Hematopoietic multipotent progenitor cell treated with erythropoietin and hydrocortisone succinate and interleukin-3 and kit ligand, for 8 days (in vitro differentiated cells): ENCODE measurements at places on chromosomes 11 and 22.

GRCh38 chr11:46669711-46670139, 30.7 kb downstream of the ARHGAP1 start:
- peak; percentile 88 for DNase-seq

- no peak for DNase-seq
These were observed 413.8 kb upstream of the ARHGAP42 start for GRCh38 chr11:100273066-100273815.

- no peak for DNase-seq
These were observed 1.7 kb upstream of the SORL1 start for GRCh38 chr11:121450401-121450800.

DNA sequence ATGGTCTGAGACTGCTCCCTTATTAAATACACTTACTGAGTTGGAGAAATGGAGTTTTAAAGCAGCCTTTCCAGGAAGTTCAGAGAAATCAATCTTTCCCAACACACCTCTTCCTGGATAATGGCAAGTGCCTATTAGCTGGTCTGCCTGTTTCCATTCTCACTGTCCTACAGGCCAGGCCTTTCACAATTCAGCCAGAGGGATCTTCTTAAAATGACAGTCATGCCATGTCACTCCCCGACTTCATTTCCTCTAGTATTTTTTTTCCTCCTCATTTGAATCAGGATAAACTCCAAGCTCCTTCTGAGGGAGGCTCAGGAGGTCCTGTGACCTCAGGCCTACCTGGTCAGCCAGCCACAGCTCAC, 62.6 kb downstream of the FDX1 start:
- DNase-seq = no peak

GRCh38 chr11:67647471-67647870, 3.1 kb downstream of the ACY3 start:
- no peak for DNase-seq

- peak; percentile 62 for DNase-seq
These were observed 46.1 kb upstream of the SCUBE2 start for GRCh38 chr11:9137293-9138132.

DNA sequence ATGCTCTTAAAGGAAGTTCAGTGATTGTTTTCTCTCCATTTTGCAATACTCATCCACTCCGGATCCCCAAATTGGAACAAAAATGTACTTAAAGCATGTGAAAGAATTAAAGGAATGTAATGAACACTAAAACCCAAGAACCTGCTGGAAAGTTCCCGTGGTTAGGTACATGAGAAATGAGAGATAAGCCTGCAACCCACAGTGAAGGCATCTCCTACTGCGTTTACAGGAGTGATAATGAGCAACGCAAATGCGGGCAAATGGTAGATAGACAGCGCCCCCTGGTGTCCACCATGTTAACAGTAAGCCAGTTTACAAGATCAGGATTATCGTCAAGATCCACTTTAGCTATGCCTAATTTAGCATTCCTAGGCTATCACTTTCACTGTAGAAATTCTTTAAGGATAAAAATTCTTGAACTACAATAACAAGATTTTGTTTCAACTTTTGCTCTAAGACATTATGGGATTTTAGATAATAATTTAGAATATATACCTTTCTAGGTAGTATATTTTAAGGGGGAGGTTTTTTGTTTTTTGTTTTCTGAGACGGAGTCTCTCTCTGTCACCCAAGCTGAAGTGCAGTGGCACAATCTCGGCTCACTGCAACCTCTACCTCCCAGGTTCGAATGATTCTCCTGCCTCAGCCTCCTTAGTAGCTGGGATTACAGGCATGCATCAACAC, 29.9 kb downstream of the ALG9 start:
- peak; percentile 89 for DNase-seq
